PC-3 (cell line): ENCODE measurements at places on chromosomes 1 and 21. TPM values are rescaled to one million over a fixed set of nuclear protein-coding genes. Genes with fewer than 3 reads are reported as not detected.

GRCh38 chr1:29096231-29096886 lies 27.3 kb downstream of the TMEM200B start:
- no peak overlapping the region for H3K4me3 ChIP-seq
- H3K4me1 ChIP-seq = peaks cover 21% of the 10 kb centered on the region
- H3K36me3 ChIP-seq = no peaks in the 10 kb centered on the region; the same call in 1 of the 2 replicates
- H3K27me3 ChIP-seq = no peaks in the 10 kb centered on the region
- peak; percentile 14 for DNase-seq

DNA sequence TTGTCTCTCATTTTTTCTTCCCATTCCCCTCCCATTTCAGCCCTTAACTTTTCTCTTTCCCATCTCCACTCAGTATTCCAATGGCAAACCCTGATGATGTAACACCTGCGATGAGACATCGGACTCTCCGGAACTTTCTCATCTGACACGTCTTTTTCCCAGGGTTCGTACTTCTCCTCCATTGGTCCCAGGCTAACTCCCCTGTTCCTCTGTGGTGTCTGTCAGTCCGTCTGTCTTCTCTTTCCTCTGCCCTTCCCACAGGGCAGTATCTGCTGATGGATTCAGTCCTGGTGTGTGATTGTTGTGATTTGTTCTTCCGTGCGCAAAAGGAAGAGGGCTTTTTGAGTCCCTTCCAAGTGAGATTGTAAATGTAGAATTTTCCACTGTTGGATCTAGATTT lies 27.7 kb downstream of the VANGL2 start:
- DNase-seq = no peak
- no peak overlapping the region for H3K4me3 ChIP-seq
- H3K27me3 ChIP-seq = peaks cover 8% of the 10 kb centered on the region
- H3K4me1 ChIP-seq = peaks cover 4% of the 10 kb centered on the region

- no peak for DNase-seq
- H3K36me3 ChIP-seq = no peaks in the 10 kb centered on the region
- no peaks in the 10 kb centered on the region for H3K4me1 ChIP-seq
- H3K27me3 ChIP-seq = peaks cover 26% of the 10 kb centered on the region
- no peak overlapping the region for H3K4me3 ChIP-seq
Measured at GRCh38 chr1:25009671-25010262, 79.7 kb upstream of the RUNX3 start.

- DNase-seq = peak; percentile 64
- H3K27ac ChIP-seq = peak overlapping the region; percentile 23; the same call in 1 of the 2 replicates
- peaks cover 24% of the 10 kb centered on the region for H3K4me1 ChIP-seq
- no peak overlapping the region for H3K4me3 ChIP-seq
- H3K27me3 ChIP-seq = no peaks in the 10 kb centered on the region
Measured at GRCh38 chr1:3459940-3460671, 5.6 kb downstream of the ARHGEF16 start.

GRCh38 chr1:80540596-80540995 lies 1260.1 kb upstream of the ADGRL2 start:
- no peak overlapping the region for H3K27ac ChIP-seq
- no peaks in the 10 kb centered on the region for H3K36me3 ChIP-seq
- no peak for DNase-seq
- H3K4me3 ChIP-seq = no peak overlapping the region
- H3K27me3 ChIP-seq = no peaks in the 10 kb centered on the region

DNA sequence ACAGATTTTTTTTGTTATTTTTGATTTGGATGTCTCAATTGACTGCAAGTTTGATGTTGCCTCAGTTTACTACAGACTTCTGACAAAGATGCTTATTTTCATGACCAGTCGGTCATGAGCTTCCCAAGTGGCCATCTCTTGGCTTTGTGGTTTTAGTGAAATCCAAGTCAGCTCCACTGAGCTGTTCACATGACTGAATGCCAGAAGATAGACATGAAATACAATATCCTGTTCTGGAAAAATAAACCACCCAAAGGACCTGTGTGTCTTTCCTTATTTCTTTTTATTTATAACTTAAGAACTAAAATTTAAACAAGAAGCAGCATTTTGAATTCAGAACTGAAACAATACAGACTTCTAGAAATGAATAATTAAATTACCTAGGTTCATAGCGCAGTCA lies 89.3 kb downstream of the HMCN1 start:
- H3K4me1 ChIP-seq = peaks cover 7% of the 10 kb centered on the region; the same call in 1 of the 2 replicates
- H3K27me3 ChIP-seq = no peaks in the 10 kb centered on the region
- H3K27ac ChIP-seq = no peak overlapping the region
- no peaks in the 10 kb centered on the region for H3K36me3 ChIP-seq
- peak; percentile 2 for DNase-seq

DNA sequence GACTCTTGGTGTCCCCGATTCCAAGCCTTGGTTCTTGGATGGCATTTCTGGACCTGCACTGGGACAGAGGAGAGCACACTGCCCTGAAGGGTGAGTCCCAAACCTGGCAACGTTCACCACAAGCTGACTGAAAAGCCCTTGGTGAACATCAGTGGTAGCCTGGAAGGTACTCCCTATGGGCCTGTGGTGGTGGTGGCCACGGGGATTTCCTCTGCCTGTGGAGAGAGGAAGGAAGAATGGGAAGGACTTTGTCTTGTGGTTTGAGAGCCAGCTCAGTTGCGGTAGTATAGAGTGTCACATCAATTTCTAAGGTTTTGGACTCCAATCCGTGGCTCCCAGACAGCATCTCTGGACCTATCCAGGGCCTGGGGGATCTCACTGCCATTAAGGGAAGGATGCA lies 50.7 kb downstream of the DNAH14 start:
- no peaks in the 10 kb centered on the region for H3K4me1 ChIP-seq
- H3K4me3 ChIP-seq = no peak overlapping the region
- no peaks in the 10 kb centered on the region for H3K36me3 ChIP-seq

DNA sequence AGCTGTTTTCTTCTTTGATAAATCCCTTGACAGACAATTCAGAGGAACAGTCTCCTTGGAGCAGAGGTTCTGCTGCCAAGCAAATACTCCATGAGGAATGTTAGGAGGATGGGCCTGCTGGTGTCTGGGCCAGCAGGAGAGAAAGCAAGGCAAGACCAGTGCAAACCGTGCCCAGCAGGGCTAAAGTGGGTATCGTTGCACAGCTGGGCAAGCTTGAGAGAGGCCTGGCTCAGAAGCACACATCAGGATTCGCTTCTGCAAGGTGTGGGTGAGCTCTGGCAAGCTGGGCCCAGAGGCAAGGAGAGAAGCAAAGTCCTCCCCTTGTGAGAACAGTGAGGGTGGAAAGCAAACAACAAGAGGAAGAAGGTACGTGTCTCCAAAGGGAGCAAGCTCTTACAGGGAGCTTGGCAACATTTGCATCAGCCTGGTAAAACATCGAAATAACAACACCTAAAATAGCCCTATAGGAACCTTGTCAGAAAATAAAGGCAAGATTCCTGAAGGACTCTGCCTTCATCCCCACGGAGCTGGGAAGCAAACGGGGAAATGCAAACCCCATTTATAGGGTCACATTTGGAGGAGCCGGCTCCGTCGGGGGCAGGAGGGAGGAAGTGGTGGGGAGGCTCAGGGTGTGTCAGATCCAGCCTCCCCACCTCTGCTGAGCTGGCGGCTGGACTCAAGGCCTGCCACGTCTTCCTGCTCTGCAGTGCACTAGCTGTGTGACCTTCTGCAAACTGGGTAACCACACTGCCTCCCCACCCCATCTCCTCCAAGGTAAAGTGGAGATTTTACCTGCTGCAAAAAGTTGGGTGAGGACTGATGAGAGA lies 62.3 kb upstream of the HIVEP3 start:
- peak overlapping the region; percentile 15; the same call in 1 of the 2 replicates for H3K4me3 ChIP-seq
- H3K36me3 ChIP-seq = no peaks in the 10 kb centered on the region
- H3K27ac ChIP-seq = peak overlapping the region; percentile 71
- H3K4me1 ChIP-seq = peaks cover 38% of the 10 kb centered on the region

- H3K27ac ChIP-seq = no peak overlapping the region
- H3K4me3 ChIP-seq = no peak overlapping the region
- peak; percentile 14 for DNase-seq
- H3K27me3 ChIP-seq = peaks cover 29% of the 10 kb centered on the region
- peaks cover 18% of the 10 kb centered on the region for H3K4me1 ChIP-seq
Measured at GRCh38 chr1:169584483-169585144, 1.7 kb downstream of the F5 start.

DNA sequence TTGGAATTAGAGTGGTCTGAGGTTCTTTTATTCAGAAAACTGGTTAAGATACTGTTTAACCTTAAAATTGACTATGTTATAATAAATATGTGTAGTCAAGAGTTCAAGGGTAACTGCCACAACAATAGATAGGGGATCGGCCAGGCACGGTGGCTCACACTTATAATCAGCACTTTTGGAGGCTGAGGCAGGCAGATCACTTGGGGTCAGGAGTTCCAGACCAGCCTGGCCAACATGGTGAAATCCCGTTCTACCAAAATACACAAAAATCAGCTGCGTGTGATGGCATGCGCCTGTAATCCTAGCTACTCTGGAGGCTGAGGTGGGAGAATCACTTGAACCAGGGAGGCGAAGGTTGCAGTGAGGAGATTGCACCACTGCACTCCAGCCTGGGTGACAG lies 39.5 kb downstream of the PDC start:
- no peaks in the 10 kb centered on the region for H3K27me3 ChIP-seq
- no peak overlapping the region for H3K27ac ChIP-seq
- no peak overlapping the region for H3K4me3 ChIP-seq
- DNase-seq = no peak
- no peaks in the 10 kb centered on the region for H3K4me1 ChIP-seq
- peaks cover 5% of the 10 kb centered on the region; the same call in 1 of the 2 replicates for H3K36me3 ChIP-seq

DNA sequence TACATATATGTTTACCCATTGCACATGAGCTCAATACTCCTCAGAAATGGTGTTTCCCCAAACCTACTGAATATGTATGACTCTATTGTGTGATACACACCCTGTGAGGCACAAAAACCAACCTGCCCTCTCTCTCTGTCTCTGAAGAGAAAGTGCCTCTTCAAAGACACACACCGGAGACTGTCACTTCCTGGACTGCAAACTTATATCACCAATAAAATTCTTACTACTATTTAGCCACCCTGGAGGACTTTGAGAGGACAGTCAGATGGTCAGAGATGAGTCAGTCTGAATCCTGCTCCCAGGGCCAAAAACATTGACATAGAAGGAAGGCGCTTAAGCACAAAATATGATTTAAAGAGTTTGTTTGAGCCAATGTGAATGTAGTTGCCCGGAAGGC lies 110.4 kb downstream of the PPIAL4G start:
- DNase-seq = peak; percentile 92
- peaks cover 33% of the 10 kb centered on the region for H3K4me1 ChIP-seq
- H3K27me3 ChIP-seq = no peaks in the 10 kb centered on the region

DNA sequence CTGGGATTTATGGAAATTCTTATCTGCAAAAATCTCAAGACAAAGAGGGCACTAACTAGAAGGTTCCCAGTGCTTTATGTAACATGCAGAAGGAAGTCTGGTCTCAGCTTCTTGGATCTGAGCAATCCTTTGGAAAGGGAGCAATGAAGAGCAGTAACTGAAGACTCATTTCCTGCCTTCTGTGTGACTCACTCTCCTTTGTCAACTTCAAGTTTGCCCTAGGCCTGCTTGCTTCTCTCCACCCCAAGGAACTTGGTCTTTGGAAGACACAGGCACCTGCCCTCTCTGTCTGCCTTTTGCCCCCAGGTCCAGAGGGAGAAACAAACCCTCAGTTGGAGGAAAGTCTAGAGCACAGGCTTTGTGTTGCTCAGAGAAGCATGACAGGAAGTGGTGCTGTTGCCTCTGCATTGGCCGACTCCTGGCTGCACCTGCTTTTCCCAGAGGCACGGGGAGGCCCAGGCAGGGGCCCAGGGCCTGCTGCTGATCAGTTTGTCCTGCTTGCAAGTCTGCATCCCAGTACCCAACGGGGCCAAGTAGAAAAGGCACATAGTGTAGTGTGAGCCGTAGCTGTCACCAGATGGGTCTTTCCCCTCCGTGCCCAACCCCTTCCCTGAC lies 137.2 kb downstream of the DHRS3 start:
- peak; percentile 97 for DNase-seq
- H3K27ac ChIP-seq = peak overlapping the region; percentile 96
- no peak overlapping the region for H3K4me3 ChIP-seq
- H3K27me3 ChIP-seq = no peaks in the 10 kb centered on the region
- peaks cover 4% of the 10 kb centered on the region; the same call in 1 of the 2 replicates for H3K36me3 ChIP-seq

DNA sequence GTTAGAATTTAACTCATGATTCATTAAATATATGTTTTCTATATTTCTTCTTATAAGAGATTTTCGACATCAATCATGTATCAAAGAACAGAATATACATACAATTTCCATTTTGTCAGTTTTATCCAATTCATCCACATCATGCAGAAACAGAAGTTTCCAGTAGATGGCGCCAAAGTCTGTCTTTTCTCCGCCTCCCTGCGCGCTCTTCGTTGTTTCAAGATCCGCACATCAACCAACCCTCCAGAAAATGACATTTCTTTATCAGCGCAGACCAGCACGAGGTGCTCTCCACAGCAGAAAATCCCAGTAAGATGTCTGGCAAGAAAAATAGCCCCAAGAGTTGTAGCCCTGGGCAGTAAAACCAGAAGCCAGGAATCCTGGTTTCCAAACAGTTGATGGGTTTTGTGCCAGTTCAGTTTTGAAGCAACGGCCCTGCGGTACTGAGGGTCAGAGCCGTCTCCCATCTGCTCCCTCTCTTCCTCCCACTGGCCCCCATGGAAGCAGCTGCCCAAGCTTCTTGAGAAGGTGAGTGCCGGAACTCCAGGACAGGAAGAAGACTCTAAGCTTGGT lies 38.6 kb upstream of the GPR137B start:
- no peaks in the 10 kb centered on the region for H3K36me3 ChIP-seq
- no peak overlapping the region for H3K27ac ChIP-seq
- DNase-seq = peak; percentile 63
- H3K4me1 ChIP-seq = no peaks in the 10 kb centered on the region
- H3K4me3 ChIP-seq = no peak overlapping the region
- H3K27me3 ChIP-seq = no peaks in the 10 kb centered on the region

- H3K27me3 ChIP-seq = no peaks in the 10 kb centered on the region
- H3K4me1 ChIP-seq = peaks cover 78% of the 10 kb centered on the region
- peak overlapping the region; percentile 67 for H3K27ac ChIP-seq
- H3K36me3 ChIP-seq = no peaks in the 10 kb centered on the region
Measured at GRCh38 chr1:163168053-163168452, 34.7 kb downstream of the RGS5 start.

GRCh38 chr1:204959374-204959773 lies 83.6 kb upstream of the CNTN2 start:
- H3K27me3 ChIP-seq = peaks cover 100% of the 10 kb centered on the region
- no peak for DNase-seq
- no peak overlapping the region for H3K4me3 ChIP-seq

- H3K4me1 ChIP-seq = peaks cover 21% of the 10 kb centered on the region
- no peaks in the 10 kb centered on the region for H3K27me3 ChIP-seq
- DNase-seq = peak; percentile 82
- H3K4me3 ChIP-seq = no peak overlapping the region
- H3K36me3 ChIP-seq = no peaks in the 10 kb centered on the region
Measured at GRCh38 chr1:181159451-181160140, 71.1 kb downstream of the IER5 start.

- no peaks in the 10 kb centered on the region for H3K36me3 ChIP-seq
- DNase-seq = no peak
- no peak overlapping the region for H3K4me3 ChIP-seq
- no peak overlapping the region for H3K27ac ChIP-seq
- H3K4me1 ChIP-seq = no peaks in the 10 kb centered on the region
Measured at GRCh38 chr1:11045428-11046269, 1.4 kb downstream of the MASP2 start.

Gene DYRK1A
- total RNA-seq = 48.7 and 59.1 TPM in 2 replicates

Gene IBA57
- total RNA-seq = 13.3 and 18.3 TPM in 2 replicates

Gene PRR9
- not detected in 2 replicates for total RNA-seq

Gene KRTAP10-7
- total RNA-seq = not detected in 2 replicates

Gene OR6K3
- total RNA-seq = not detected in 2 replicates

Gene RAB3B
- total RNA-seq = 4.5 and 5.0 TPM in 2 replicates

Gene CNN3
- 231 and 323 TPM in 2 replicates for total RNA-seq
